Esophagus mucosa (tissue), 1 donor: ENCODE measurements at places on chromosomes 13 and 19.
A peak's percentile ranks its signal among the peaks of the same experiment; 100 is the strongest.

DNA sequence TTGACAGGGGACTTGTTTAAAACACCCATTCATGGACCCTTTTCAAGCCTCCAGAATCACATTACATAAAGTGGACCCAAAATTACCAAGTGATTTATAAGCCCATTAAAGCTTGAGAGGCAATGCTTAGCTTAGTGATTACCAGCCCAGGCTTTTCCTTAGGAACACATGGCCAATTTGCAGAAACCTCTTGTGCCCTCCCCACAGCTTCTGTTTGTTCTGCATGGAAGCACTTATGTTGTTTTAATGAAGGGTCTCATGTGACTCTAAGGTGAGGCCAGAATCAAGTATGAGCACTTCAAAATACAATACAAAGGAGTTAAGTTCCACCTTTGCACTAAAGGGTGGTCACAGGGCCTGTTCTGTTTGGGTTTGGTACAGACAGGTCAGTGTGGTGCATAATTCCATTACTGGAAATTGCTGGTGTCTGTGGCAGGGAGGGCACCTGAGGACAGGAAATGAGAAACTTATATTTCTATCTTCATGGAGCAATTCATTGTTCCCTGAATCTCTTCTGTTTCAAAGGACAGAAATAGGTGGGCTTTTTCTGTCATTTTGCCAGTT is 15.3 kb downstream of the ZNF486 start:
- no peak for ATAC-seq

GRCh38 chr19:4673216-4673615 is 3.1 kb upstream of the MYDGF start:
- no peak for ATAC-seq

DNA sequence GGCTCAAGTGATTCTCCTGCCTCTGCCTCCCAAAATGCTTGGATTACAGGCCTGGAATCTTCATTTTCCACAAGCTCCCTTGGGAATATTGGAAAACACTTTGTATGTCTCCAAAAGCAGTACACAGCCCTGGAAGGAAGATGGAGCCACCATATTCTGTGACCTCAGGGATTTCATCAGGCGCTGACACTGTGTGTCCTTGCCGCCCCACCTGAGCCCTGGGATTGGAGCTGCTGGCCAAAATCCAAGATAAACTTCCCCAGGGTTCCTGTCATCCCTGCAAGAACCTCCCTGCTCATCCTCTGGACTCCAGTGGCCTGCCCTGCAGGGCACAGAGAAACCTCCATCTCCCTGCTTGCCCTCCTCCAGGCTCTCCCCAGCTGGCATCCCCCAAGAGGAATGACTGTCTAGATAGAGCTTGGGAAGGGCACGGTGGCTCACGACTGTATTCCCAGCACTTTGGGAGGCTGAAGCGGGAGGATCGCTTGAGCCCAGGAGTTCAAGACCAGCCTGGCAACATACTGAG is 1.3 kb upstream of the GNG7 start:
- no peak for ATAC-seq

DNA sequence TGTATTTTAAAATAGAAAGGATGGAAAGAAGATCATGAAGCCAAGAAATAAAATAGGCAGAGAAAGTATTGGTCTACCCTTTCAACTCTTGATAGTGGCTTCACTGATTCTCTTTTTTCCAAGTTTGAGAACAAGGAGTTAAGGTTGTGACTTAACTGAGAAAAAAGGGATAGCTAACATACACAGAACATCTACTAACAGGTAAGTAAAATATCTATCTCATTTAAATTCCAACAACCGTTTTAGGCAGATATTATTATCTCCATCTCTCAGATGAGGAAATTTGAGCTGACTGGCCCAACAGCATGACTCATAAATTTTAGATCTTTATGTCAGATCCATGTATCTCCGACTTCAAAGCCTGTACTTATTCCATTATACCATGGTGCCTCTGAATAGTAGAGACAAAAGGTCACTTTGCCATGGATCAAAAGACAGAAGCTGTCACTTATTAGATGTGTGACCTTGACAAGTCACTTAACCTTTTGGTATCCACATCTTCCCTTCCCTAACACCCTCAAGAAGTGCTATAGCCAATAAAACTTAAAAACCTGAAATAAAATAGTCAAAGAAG is 152.1 kb downstream of the DACH1 start:
- no peak for ATAC-seq

GRCh38 chr13:52359534-52359933 is 46.4 kb downstream of the THSD1 start:
- no peak for ATAC-seq

DNA sequence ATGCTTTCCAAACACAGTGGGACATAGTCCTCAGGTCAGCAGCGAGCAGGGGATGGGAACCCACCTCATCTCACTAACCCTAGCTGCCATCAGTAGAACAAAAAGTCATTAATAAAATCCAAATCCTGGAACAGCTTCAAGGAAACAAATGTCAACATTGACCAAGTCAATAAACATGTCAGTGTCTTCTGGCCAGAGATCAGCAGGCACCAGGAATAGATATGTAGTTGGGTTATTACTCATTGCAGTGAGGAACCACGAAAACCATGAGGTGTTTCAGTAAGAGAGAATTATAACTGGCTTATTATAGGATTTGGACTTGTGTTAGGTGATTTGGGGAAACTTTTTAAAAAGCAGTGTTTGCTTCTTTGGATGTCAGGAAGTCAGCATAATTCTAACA is 17.1 kb upstream of the CD33 start:
- ATAC-seq: no peak

- ATAC-seq: peak; percentile 28
These were observed 1.0 kb downstream of the SMIM24 start for GRCh38 chr19:3479177-3479833.

DNA sequence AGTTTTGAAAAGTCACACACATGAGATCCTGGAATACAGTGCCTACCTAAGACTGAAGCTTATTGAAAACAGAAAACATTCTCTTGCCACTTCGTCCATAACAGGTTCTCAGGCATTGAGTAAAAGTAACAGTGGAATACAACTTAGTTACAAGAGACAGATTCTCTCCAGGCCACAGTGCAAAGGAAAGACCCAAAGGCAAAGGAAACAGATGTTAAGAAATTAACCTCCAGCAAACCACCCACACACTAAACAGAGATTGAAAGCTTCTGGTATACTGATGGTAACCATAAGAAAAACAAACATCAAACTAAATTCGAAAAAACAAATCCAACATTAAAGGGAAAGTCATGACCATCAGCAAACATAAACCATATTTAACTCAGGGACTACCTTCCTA is 914.7 kb downstream of the SLITRK5 start:
- ATAC-seq: no peak

DNA sequence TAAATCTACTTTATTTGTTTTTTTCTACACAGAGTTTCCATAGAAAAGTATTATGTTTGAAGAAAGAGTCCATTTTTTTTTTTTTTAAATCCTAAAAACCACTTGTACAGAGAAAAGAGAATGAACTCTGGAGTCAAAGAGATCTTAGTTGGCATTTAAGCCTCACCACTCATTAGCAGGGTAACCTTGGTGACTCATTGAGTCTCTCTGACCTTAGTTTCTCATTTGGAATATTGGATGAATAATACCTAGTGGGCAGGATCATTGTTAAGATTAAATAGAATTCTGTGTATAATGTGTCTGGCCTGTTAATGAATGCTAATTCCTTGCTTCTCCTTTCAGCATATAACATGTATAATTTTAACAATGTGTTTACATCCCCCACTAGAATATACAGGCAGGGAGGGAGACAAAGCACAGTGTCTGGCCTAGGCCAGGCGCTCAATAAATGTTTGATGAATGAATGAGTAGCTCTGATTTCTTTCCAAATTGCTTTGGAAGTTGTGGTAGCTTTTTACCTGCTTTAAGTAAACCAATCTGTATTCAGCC is 48.7 kb upstream of the MYCBP2 start:
- no peak for ATAC-seq

DNA sequence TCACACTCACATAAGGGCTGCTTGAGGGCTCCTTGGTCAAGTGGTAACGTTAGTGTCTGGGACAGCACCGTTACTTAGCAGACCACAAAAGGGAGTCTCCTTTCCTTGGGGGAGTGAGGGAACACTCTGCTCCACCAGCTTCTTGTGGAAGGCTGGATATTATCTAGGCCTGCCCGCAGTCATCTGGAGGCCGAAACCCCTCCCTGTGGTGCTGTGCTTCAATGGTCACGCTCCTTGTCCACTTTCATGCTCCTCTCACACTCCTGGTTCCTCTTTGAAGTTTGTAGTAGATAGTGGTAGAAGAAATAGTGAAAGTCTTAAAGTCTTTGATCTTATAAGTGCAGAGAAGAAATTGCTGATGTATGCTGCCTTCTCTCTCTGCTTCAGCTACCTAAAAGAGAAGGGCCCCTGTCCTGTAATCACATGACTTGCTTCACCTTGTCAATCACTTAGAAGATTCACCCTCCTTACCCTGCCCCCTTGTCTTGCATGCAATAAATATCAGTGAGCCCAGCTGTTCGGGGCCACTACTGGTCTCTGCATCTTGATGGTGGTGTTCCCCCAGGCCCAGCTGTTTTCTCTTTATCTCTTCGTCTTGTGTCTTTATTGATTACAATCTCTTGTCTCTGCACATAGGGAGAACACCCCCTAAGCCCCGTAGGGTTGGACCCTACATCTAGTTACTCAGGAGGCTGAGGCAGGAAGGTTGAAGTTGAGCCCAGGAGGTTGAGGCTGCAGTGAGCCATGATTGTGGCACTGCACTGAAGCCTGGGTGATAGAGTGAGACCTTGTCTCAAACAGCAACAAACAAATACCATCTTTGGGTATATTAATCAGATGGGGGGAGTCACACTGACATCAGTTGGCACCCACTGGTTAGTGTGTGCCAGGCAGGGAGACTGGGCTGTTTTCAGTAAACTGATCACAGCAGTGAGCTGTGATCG is 11.6 kb upstream of the MZF1 start:
- no peak for ATAC-seq

GRCh38 chr13:50244713-50245574 is 229.7 kb downstream of the KCNRG start:
- peak; percentile 99 for ATAC-seq

- ATAC-seq: no peak
These were observed 34.6 kb downstream of the ATP8A2 start for GRCh38 chr13:25406377-25406776.

DNA sequence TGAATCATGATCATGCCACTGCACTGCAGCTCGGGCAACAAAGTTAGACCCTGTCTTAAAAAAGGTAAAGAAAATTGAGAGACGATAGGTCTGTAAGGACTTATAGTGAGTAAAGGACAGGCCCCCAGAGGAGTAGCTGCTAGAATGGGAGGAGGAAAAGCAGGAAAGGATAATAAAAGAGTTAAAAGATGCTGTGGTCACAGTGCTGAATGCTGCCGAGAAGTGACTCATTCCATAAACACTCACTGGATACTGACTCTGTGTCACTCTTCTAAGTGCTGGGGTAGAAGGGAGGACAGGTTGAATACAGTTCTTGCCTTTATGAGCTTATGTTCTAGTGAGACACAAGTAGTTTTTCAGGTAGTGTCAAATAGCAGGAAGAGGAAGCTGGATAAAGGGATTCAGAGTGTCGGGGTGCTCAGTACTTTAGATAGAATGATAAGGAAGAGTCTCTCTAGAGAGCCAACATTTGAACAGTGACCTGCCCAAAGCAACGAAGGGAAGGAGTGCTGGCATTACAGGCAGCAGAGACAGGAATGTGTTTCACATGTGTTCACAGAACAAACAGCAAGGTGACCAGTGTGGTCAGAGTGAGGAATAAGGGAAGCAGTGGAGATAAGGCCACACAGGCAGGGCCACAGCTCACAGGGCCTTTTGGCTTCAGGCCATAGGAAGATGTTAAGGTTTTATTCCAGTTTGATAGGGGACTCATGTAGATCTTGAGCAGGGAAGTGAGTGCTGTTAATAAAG is 1240.5 kb downstream of the UQCRFS1 start:
- peak; percentile 26 for ATAC-seq

- ATAC-seq: peak; percentile 66
These were observed 18.9 kb upstream of the ZSCAN5A start for GRCh38 chr19:56333506-56333905.

- ATAC-seq: no peak
These were observed 70.6 kb downstream of the STK24 start for GRCh38 chr13:98506322-98506721.

DNA sequence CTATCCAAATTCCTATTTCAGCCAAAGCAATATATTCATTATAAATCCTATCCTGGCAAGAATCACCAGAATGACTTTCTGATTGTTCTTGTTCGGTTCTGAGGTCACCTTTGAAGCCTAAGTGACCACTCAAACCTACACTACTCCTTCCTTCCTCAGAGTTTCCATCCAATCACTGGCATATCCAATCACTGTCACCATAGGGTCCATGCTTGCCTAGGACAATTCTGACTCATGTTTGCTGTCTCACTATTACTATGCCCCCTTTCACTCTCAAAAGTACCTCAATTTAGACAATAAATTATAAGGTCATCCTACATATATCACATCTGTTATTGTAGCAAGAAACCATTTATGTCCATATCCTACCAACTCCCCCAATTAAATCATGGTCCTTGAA is 58.9 kb downstream of the UBL3 start:
- ATAC-seq: no peak

- ATAC-seq: no peak
These were observed 37.6 kb upstream of the MAB21L1 start for GRCh38 chr13:35514061-35514477.

DNA sequence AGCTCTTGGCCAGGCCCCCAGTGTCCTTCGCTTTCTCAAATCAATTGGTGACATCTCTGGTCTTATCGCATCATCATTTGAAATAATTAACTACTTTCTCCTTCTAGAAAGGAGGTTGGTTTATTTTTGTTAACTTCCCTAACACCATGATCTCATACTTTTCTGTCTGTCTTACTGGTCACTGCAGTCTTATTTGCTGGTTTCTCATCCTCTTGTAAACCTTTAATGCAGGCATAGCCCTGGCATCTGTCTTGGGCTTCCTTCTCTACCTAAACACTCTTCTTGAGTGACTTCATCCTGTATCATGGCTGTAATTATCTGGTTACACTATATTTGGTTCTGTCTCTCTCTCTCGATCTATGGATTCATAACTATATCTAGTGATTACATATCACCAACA is 152.8 kb downstream of the CYSLTR2 start:
- ATAC-seq: no peak

DNA sequence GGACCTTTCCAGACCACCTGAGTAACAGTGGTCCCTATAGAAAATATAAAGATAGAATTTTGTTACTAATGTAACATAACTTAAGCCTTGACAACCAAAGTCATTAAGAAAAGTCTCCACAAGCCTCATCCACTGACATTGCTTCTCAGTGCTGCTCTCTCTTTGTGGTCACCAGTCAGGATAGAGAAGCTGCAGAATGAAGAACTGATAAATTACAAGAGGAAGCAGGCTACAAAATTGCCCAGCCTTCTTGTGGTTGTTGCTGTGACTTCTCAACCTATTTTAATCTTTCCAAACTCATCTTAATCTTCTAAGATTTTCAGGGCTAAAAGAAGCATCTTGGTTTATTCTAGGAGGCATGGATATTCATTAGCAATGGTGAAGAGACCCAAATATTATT is 343.8 kb downstream of the MZT1 start:
- no peak for ATAC-seq

- no peak for ATAC-seq
These were observed 538.6 kb upstream of the MIR17HG start for GRCh38 chr13:90808838-90809237.
